Right renal pelvis (tissue), 4 donors: ENCODE measurements at places on chromosomes 13 and 19.

DNA sequence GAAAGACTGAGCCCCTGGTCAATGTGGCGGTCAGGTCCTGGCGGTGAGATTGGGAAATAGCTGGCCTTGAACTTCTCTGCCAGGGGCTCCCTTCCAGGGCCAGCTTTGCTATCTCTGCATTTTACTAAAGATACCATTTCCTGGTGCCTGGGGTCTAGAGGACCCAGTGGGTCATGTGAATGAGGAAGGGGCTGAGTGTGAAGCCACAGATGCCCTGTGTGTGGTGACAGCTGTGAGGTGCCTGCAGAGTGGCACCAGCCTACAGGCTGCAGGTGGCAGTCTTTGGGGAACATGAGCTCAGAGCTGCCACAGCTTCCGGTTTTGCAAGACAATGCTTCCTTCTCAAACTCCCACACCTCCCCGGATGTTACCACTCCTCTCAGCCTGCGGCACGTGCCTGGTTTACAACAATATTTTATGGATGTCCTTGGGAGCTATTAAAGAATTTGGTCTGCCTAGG lies 5.2 kb upstream of the MLNR start:
- DNase-seq, result no peak

DNA sequence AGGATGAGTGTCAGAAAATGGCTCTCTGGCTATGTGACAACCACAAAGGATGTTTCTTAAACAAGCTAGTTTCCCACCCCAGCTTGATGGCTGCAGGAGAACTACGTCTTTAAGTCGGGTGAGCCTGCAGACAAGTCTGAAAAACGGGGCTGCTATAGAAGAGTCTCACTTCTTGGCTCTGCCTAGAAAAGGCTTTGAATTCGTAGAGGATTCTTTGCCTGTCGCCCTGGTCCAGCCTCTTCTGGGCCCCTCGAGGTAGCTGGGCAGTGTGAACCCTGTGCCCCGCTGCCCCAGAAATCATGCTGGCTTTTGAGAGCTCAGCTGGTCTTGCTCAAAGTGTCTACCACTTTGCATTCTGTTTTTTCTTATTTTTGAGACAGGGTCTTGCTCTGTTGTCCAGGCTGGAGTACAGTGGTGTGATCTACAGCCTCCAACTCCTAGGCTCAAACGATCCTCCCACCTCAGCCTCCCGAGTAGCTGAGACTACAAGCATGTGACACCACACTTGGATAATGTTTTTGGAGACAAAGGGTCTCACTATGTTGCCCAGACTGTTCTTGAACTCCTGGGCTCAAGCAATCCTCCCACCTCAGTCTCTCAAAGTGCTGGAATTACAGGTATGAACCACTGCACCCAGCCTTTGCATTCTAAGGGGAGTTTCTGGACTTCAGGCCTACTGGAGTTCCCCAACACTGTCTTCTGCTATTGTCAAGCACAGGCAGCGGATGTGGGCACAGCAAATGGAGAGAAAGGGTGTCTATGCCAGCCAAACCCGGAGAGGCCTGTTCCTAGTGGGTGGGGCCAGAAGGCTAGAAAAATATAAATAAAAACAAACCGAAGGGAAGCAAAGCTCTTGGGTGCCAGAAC lies 6.5 kb downstream of the CEBPA start:
- no peak for DNase-seq

GRCh38 chr13:36880961-36881360 lies 39.1 kb downstream of the SMAD9 start:
- DNase-seq, result no peak

GRCh38 chr19:38266981-38267597 lies 2.7 kb downstream of the SPINT2 start:
- no peak for DNase-seq
